ENCODE measurements at places on chromosomes 3 and 15.

DNA sequence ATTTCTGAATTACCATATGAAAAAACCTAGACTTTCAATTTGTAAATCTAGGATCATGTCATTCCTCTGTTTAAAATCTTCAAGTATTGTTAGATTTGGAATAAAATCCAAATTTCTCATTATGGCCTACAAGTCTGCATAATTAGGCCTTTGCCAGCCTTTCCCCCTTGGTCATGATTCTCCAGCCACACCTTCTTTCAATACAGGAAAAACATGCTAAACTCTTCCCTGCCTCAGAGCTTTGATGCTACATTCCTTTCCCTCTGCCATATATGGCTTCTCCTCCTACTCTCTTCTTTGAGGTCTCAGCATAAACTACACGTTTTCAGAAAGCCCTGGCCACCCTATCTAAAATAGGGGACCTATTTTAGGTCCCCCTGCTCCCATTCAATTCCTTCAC is 48.5 kb downstream of the TM6SF1 start:
- DNase-seq = no peak

DNA sequence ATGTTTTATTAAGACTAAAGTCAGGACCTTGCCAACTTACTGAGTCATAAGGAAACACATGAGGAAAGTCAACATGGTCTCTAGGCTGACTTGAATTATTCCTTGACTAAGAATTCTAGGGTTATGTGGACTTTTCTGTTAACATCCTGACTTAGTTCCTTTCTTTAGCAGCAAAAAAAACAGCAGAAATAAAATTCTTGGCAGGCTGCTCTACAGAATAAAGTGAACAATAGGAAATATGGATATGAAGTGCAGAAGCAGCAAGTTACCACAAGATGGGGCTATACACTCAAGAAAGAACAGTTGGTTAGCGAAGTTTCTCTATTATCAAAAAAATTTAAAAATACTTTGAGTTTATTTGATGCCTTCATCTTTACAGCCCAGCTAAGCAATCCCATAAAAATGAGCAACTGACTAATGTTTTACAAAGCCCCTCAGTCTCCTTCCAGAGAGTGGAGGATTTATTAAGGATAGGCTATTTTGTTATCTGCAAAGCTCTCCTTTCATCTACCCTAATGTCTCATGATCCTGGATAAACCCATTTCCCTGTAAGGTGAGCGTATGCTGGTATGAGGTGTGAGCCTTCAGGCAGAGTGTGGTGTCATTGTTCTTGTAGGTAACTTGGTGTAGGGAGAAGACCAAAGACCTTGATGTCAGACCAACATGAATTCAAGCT is 23.1 kb upstream of the MCCC1 start:
- DNase-seq = no peak

- no peak for DNase-seq
These were observed 227.5 kb upstream of the COL8A1 start for GRCh38 chr3:99410789-99411311.

DNA sequence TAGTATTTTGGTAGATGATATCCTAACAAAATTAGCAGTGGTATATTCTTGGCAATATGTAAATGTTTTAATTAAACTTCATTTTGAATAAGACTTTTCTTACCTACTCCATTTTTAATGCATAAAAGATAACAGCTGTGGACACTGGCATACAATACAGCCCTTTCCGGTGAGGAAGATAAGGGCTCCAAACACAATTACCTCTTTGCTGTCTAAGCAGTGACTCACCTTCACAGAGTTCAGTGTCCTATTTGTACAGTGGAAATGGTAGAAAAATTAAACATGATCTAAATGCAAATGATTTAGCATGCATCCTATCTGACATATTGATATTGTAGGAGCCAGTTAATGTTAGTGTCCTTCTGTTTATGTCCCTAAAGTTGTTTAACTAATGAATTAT is 969.4 kb downstream of the PLOD2 start:
- DNase-seq = no peak

DNA sequence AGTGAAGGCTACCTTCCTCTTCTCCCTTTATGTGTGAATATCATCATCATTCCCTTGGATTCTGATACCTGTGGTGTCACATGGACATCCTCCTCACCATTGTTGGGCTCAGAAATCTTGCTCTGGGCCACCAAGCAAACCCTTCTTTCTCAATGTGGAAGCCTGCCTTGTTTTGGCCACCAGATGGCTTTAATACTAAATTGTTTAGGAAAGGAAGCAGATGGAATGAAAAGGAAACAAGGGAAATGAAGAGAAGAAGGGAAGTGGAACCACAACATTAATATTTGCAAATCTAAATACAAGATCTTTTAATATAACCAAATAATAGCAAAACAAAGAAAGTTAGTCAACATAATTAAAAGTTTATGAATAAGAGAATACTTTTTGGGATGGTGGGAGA is 14.0 kb downstream of the FAM227B start:
- DNase-seq = no peak

- no peak for DNase-seq
These were observed 170.0 kb downstream of the RAB11A start for GRCh38 chr15:66039117-66039871.

DNA sequence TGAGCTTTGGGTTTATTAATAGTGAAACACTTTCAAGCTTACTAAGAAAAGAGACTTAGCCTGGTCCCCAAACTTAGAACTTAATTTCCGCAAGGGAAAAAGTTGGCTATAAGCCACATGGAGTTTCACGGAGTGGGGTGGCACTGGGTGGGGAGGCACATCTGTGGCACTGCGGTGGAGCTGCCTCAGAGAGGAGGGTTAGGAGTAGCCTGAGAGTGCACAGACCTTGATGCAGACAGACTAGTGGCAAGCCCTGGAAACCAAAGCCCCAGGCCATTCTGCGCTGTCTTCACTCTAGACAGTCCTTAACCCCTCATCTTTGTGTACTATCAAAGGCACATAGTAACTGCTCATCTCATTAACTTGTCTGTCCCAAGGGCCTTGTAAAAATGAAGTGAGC is 22.0 kb downstream of the CXCR6 start:
- no peak for DNase-seq

Measured in activated naive CD4-positive, alpha-beta T cell (primary cell).